ENCODE measurements at places on chromosomes 6 and 20.

DNA sequence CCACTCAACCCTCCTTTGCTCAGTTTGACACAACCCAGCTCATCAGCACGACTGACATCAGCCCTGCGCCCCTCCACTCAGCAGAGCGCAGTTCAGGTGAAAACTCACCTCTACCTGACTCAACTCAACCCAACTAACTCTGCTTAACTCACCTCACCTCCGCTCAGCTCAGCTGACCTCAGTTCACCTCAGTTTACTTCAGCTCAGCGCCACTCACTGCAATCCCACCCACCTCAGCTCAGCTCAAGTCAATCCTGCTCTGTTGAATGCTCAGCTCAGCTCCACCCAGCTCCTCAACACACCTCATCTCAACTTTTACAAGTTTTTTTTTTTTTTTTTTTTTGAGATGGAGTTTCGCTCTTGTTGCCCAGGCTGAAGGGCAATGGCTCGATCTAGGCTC lies 39.6 kb downstream of the CEBPB start:
- no peak for DNase-seq

DNA sequence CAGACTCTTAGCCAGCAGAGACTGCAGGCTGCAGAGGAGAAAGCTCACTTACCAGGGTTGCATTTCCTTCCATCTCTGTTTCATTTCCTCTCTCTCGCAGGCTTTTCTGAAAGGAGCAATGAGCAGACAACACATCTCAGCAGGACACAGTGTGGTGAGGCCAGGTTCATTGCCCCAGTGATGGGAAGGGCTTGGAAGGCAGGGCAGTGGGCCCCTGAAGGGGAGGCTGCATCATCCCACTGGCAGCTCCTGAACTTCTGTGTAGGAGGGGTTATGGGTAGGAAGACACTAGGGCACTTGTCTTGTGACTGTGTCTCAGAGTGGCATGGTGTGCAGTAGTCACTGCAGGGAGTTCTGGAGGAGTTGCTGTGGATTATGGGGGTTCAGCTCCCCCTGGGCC lies 246.8 kb downstream of the QKI start:
- DNase-seq: no peak

GRCh38 chr20:10970109-10970508 lies 296.3 kb upstream of the JAG1 start:
- DNase-seq: no peak

DNA sequence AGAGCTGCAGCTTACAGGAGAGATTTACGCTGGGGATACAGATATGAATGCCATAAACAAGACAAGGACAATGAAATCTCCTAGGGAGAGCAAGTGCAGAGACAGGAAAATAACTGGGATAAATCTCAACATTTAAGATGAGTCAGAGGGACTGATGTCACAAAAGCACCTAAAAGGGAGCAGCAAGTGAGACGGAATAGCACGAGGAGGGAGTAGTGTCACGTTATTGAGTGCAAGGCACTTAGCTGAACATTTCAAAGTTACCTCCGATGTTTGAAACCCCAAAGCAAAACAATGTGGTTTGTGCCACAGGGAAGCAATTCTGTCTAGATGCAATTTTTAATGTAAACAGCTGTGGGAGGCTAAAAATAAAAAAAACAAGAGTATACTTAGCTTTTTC lies 1131.7 kb upstream of the EYS start:
- DNase-seq: no peak

GRCh38 chr6:95318137-95318536 lies 259.2 kb upstream of the MANEA start:
- DNase-seq: no peak

GRCh38 chr20:44861531-44862006 lies 23.9 kb upstream of the YWHAB start:
- no peak for DNase-seq

GRCh38 chr20:45032781-45033180 lies 66.5 kb downstream of the STK4 start:
- no peak for DNase-seq

DNA sequence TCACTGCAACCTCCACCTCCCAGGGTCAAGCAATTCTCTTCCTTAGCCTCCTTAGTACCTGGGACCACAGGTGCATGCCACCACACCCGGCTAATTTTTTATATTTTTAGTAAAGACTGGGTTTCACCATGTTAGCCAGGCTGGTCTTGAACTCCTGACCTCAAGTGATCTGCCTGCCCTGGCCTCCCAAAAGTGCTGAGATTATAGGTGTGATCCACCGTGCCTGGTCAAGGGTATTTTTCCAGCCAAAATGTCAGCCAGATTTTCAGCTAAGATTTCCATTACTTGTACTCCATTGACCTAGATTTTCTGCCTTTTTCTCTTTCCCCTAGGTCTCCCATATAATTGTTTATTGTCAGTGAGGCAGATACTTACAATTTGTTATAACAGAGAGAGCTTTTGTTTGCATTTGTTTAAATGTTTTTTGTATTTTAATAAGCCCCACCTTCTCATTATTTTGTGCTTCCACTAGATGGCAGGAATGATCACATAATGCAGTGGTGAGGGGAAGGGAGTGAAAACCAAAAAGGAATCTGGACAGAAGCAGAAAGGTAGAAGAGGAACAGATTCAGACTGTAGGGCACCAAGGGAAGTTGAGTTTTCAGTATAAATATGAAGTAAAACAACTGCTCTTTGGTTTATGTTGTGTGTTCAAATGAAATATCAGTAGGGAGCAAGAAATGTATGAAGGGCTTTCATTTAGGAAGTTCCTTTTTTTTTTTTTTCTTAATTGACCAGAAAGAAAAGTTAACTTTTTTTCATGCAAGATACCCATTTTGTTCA lies 29.7 kb downstream of the RPF2 start:
- no peak for DNase-seq

- no peak for DNase-seq
Measured at GRCh38 chr20:17345321-17345720, 118.5 kb downstream of the PCSK2 start.

DNA sequence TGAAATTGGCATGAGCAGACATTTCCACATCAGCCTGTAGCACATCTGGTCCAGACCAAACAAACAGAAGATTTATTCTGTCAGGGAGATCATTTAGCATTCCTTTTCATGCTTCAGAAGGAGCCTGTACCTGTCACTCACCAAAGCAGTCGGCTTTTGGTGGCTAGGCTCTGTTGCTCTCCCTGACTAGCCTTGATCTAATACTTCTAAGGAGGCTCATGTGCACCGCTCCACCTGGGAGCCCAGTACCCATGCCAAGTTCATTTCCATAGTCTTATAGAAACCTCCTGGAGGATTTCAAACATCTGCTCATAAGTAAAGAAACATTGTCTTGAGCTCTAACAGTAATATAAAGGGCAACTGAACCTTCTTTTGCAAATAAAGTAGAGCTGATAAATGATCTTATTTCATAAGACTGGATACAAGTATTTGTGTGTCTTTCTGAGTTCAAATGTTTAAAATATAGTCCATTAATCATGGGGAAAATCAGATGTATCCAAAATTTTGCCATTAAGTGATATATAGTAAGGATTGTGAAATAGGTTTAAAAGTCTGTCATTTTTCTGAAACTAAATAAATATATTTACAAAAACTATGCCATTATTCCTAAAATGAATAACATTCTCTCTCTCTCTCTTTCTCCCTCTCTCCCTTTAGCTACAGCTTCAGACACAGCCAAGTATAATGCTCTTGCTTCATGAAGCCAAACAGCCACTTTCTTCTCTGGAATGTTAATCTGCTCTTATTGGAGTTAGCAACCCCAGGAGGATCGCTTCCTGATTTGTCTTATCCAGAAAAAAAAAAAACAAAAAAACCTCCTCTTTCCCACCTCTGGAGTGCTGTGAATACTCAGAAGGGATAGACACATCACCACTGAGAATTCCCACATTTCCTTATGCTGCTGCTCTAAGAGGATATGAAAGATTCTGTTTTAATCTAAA lies 192.7 kb upstream of the TFAP2D start:
- no peak for DNase-seq

GRCh38 chr20:20734475-20734948 lies 22.1 kb upstream of the RALGAPA2 start:
- DNase-seq: no peak

GRCh38 chr6:34951731-34952130 lies 62.7 kb downstream of the ANKS1A start:
- no peak for DNase-seq

- DNase-seq: no peak
Measured at GRCh38 chr6:77987035-77987384, 334.2 kb downstream of the MEI4 start.

DNA sequence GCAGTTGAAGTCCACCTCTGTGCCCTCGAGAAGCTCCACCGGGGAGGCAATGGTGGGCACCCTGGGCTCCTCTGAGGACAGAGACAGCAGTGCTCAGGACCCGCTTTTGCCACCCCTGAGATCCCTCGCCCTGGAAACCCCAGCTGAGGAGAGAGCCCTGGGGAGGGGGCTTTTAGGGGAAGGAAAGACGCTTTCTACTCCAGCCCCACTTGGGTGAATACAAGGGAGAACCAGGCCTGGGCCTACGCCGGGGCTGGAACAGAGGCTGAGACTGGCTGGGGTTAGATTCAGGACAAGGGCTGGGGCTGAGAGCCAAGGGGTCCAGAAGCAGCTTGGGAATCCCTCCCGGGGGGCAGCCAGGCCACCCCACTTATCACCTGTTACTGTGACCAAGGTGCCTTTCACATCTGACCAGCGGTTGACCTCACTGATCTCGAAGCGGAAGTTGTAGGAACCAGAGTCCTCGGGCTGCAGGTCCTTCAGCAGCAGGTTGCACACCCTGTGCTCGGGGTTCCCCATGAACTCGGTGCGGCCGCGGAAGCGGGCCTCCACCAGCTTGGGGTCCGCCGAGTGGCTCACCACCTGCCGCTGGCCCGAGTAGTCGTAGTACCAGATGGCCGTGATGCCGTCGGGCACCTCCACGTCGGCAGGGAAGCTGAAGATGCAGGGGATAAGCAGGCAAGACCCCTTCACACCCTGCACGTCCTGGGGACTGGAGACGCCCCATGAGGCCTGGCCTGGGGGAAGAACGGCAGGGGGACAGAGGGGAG lies 6.2 kb downstream of the SIGLEC1 start:
- no peak for DNase-seq

- no peak for DNase-seq
Measured at GRCh38 chr6:16623731-16624130, 137.5 kb downstream of the ATXN1 start.

DNA sequence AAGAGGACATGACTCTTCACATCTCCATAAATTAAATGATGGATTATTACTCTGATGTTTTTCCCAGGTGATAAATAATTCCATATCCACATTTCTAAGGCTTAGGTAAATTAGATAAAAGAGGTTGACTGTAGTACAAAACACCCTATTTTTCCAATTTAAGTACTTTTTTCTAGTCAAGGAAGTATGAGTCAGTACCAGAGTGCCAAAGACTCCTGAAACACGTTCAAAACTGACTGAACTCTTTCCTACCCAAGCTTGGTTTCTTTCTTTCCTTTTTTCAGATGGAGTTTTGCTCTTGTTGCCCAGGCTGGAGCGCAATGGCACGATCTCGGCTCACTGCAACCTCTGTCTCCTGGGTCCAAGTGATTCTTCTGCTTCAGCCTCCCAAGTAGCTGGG lies 85.0 kb downstream of the DOK5 start:
- no peak for DNase-seq

DNA sequence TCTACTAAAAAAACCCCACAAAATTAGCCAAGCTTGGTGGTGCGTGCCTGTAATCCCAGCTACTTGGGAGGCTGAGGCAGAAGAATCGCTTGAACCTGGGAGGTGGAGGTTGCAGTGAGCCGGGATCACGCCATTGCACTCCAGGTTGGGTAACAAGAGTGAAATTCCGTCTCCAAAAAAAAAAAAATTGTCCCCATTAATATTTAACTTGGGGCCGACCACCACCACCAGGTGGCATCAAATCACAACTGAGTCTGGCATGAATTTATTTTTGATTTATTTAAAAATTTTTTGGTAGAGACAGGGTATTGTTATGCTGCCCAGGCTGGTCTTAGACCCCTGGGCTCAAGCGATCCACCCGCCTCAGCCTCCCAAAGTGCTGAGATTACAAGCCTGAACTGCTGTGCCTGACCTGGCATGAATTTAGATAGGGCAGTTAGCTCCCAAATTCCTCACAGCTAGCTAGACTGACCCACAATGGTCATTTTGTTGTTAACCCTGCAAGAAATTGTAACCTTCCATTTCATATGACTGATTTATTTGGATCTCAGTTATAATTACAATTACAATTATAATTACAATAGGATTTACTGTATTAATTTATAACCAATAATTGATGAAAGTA lies 17.1 kb upstream of the BEND3 start:
- no peak for DNase-seq

- DNase-seq: no peak
Measured at GRCh38 chr6:22943327-22943726, 374.0 kb downstream of the HDGFL1 start.

GRCh38 chr6:23783901-23784300 lies 342.1 kb upstream of the NRSN1 start:
- DNase-seq: no peak
